ENCODE measurements at places on chromosomes 1 and 21. TPM values are rescaled to one million over a fixed set of nuclear protein-coding genes. Genes with fewer than 3 reads are reported as not detected.
A peak's percentile ranks its signal among the peaks of the same experiment; 100 is the strongest.

- no peak overlapping the region for H3K4me3 ChIP-seq
- no peak for DNase-seq
- no peak overlapping the region for H3K27ac ChIP-seq
- H3K4me1 ChIP-seq = peaks cover 4% of the 10 kb centered on the region
- H3K27me3 ChIP-seq = peaks cover 24% of the 10 kb centered on the region
- no peaks in the 10 kb centered on the region for H3K36me3 ChIP-seq
Observed at GRCh38 chr1:78493451-78493850, 2.7 kb downstream of the PTGFR start.

- peaks cover 44% of the 10 kb centered on the region for H3K4me1 ChIP-seq
- no peaks in the 10 kb centered on the region for H3K27me3 ChIP-seq
- H3K4me3 ChIP-seq = no peak overlapping the region
- peak overlapping the region; percentile 99 for H3K27ac ChIP-seq
- peak; percentile 94 for DNase-seq
Observed at GRCh38 chr21:32516756-32517649, 68.3 kb downstream of the TCP10L start.

DNA sequence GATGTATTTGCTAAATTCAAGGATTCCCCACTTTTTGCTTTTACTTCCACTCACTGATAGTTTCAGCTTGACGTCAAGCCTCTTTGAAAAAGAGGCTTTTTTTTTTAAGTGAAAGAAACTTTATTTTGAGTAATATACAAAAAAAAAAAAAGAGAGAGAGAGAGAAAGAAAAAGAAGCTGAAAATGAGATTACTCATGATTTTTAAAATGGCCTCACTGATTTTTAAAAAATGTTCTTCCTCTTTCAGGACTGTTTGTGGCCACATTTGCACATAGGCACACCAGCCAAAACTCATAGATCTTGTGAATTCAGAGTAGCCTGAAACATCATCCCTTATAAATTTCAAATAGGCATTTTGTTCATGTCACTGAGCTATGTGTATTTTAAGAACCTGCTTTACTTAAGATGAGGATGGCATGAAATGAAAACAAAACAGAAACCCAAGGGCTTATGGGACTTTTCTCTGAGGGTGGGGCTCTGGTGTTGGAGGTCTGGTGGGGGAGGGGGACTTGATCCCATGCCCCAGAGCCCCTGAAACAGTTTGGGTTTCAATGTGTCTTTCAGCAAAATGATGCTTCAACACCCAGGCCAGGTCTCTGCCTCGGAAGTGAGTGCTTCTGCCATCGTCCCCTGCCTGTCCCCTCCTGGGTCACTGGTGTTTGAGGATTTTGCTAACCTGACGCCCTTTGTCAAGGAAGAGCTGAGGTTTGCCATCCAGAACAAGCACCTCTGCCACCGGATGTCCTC, 6.1 kb downstream of the ATF3 start:
- H3K27me3 ChIP-seq = no peaks in the 10 kb centered on the region
- H3K4me1 ChIP-seq = peaks cover 8% of the 10 kb centered on the region
- no peak for DNase-seq

GRCh38 chr1:13595411-13595810, 11.8 kb downstream of the PDPN start:
- no peak overlapping the region for H3K4me3 ChIP-seq
- no peak overlapping the region for H3K27ac ChIP-seq
- no peaks in the 10 kb centered on the region for H3K27me3 ChIP-seq
- DNase-seq = no peak
- H3K36me3 ChIP-seq = no peaks in the 10 kb centered on the region

GRCh38 chr1:12215118-12215961, 14.5 kb upstream of the VPS13D start:
- H3K27me3 ChIP-seq = peaks cover 12% of the 10 kb centered on the region
- no peak overlapping the region for H3K4me3 ChIP-seq
- DNase-seq = no peak

- no peak overlapping the region for H3K4me3 ChIP-seq
- H3K27ac ChIP-seq = no peak overlapping the region
- peaks cover 46% of the 10 kb centered on the region for H3K4me1 ChIP-seq
- H3K36me3 ChIP-seq = no peaks in the 10 kb centered on the region
Observed at GRCh38 chr1:42945164-42945563, 13.5 kb downstream of the SLC2A1 start.

GRCh38 chr21:44927259-44927586, 6.5 kb upstream of the ITGB2 start:
- peaks cover 15% of the 10 kb centered on the region for H3K27me3 ChIP-seq
- H3K4me1 ChIP-seq = peaks cover 31% of the 10 kb centered on the region
- DNase-seq = no peak
- no peaks in the 10 kb centered on the region for H3K36me3 ChIP-seq
- H3K27ac ChIP-seq = no peak overlapping the region
- no peak overlapping the region for H3K4me3 ChIP-seq

DNA sequence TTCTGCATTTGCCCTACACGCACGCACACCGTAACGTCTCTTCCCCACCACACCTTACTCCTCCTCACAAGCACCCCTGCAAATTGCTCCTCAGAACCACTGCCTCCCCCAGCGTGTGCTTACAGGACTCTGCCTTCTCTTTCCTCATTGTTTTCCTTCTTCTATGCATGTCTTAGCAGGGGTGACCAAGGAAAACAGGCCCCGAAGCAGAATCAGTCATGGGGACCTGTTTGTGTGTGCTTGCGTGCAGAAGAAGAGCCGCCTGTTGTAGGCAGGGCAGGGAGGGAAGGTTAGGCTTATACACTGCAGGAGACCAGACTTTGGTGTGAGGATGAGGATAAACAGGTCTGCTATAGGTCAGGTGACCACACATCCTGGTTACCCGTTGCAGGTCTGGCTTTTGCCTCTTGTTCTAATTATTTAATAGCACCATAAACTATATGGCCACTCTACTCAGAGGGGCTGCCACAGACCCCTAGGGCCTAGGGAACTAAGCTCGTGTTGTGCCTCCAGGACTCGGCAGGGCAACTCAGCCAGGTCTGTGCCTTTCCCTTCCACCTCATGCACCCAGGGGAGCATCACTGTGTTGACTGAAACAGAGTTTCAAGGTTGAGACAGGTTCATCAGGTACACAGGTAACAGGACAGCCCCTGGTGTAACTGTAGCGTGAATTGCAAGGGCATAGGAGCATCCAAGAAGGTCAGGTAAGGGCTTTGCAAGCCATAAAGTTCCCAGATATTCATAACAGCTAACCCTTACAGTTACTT, 60.8 kb upstream of the EPS8L3 start:
- H3K27me3 ChIP-seq = no peaks in the 10 kb centered on the region
- H3K27ac ChIP-seq = no peak overlapping the region
- H3K36me3 ChIP-seq = no peaks in the 10 kb centered on the region
- peaks cover 10% of the 10 kb centered on the region for H3K4me1 ChIP-seq
- DNase-seq = no peak

DNA sequence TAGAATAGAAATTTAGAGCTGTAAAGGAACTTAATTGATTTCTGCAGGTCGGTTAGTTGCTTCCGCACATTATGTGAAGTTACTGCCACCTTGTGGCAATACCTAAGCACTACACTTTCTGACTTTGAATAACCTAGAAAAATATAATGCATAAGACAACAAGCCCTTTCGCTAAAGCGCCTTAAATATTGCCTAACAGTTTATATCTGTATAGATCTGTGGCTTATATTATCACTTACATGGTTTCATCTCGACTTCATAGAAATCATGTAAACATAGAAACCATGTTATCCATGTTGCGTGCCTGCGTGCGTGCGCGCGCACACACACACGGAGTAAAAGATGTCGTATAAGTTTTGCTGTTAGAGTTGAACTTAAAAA, 10.9 kb upstream of the IFI16 start:
- H3K36me3 ChIP-seq = no peaks in the 10 kb centered on the region
- H3K27me3 ChIP-seq = peaks cover 2% of the 10 kb centered on the region
- H3K27ac ChIP-seq = peak overlapping the region; percentile 85
- H3K4me3 ChIP-seq = peak overlapping the region; percentile 78

DNA sequence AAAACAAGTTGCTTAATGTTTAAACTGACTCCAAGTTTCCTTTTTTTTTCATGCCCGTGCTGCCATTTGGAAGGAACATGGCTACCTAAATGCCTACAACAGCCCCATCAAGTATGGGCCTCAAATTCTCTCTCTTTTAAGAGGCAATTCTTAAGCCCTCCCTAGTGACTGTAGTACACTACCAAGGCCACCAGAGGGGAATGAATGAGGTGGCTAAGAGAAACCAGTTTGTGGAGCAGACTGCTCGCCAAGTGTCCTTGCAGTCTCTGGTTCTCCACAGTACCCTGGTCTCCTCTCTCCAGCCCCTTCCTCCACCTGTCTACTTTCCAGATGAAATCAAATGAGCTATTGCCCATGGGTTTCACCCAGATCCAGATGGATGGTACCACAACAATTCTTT, 1809.6 kb downstream of the BRINP3 start:
- H3K36me3 ChIP-seq = no peaks in the 10 kb centered on the region
- no peak overlapping the region for H3K4me3 ChIP-seq
- no peaks in the 10 kb centered on the region for H3K4me1 ChIP-seq
- no peaks in the 10 kb centered on the region for H3K27me3 ChIP-seq

The TDRD5 gene
- total RNA-seq = not detected

The RCOR3 gene
- total RNA-seq = 35.7 TPM

The HSF2BP gene
- total RNA-seq = 0.67 TPM

Measured in endothelial cell of umbilical vein (primary cell).